Stimulated activated CD4-positive, alpha-beta T cell treated with anti-CD3 and anti-CD28 coated beads, Interleukin-12 subunit alpha, Interleukin-12 subunit beta, amount 100 ng/mL, for 4 hours (primary cell): ENCODE measurements at places on chromosomes 4 and X.

- DNase-seq, result no peak
Measured at GRCh38 chr4:126056116-126056650, 741.4 kb downstream of the FAT4 start.

- no peak for DNase-seq
Measured at GRCh38 chrX:122591546-122591945, 592.5 kb upstream of the GRIA3 start.

- DNase-seq, result no peak
Measured at GRCh38 chr4:88981993-88982392, 75.0 kb downstream of the FAM13A start.

- DNase-seq, result no peak
Measured at GRCh38 chrX:72045552-72046277, 86.0 kb downstream of the RTL5 start.

GRCh38 chr4:102564399-102565059 is 63.4 kb downstream of the NFKB1 start:
- DNase-seq, result no peak

GRCh38 chr4:188455062-188455752 is 316.0 kb downstream of the TRIML1 start:
- DNase-seq, result no peak

DNA sequence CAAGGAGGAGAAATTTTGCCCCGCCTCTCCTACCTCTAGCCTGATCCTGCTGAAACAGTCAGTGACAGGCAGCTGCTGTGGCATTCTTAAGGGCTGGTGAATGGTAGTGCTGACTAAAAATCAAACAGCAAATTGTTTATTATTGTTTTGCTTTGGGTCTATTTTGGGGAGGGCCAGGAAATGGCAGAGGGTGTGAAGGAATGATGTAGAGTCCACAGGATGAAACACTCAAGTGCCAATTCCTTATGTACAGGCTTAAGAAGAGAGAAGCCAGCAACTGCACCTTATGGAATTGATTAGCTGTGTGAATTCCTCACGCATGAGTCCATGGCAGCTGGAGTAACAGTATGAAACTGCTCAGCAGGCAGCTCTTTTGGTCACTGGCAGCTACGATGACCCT is 39.7 kb downstream of the VEGFC start:
- DNase-seq, result no peak

- DNase-seq, result peak; percentile 18
Measured at GRCh38 chr4:67087897-67088296, 457.4 kb downstream of the CENPC start.
